Astrocyte (in vitro differentiated cells and primary cell): ENCODE measurements at places on chromosomes 5 and 9.

DNA sequence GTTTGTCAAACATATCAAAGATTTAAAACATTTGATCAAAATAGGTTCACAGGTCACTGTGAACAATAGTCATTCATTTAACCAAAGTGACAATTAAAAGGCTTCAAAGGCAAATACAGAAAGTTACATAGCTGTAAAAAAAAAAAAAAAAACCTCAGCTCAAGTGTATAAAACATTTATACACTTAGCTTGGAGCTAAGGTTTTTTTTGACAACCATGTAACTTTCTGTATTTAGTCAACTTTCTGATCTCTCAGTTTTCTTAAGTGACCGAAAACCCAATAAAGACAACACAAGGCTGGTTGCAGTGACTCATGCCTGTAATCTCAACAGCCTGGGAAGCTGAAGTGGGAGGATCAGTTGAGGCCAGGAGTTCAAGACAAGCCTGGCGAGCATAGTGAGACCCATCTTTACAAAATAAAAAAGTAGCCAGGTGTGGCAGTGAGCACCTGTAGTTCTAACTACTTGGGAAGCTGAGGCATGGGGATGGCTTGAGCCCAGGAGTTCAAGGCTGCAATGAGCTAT is 16.4 kb upstream of the UBTD2 start:
- H3K4me1 ChIP-seq = no peaks in the 10 kb centered on the region
- DNase-seq = peak; percentile 57
- peaks cover 5% of the 10 kb centered on the region for H3K27me3 ChIP-seq

GRCh38 chr9:130870491-130871381 is 25.9 kb downstream of the QRFP start:
- H3K4me1 ChIP-seq = peaks cover 21% of the 10 kb centered on the region
- peaks cover 51% of the 10 kb centered on the region for H3K36me3 ChIP-seq
- H3K27ac ChIP-seq = peak overlapping the region; percentile 32

DNA sequence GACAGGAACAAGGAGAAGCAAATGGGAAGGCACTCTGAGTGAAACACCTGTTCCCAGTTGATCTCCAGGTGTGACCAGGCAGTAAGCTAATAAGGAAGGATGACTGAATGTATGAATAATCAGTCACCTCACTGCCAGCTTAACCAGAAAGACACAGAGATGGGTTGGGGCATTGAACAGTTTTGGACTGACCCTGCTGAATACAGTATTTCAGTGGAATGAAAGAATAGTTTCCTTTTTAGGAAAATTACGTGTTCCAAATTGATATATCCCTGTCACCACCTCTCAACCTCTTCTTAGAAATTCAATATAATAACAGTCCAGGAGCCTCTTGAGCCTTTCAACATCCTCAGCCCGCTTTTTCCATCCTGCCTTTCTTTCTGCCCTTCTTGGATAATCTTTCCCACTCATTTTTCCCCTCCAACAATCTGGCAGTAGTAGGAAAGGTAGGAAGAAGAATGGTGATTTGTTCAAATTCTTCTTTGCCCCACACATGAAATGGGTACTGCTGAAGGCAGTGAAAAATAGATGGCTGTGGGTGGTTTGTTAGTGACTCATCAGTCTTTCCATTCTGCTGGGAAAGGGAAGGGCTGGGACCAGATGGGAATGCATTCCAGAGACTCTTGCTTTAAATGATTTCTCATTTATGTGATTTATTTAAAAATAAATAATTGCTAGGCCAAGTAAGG is 117.9 kb downstream of the ZSWIM6 start:
- peak overlapping the region; percentile 83 for H3K27ac ChIP-seq
- peaks cover 22% of the 10 kb centered on the region for H3K4me1 ChIP-seq
- no peaks in the 10 kb centered on the region for H3K27me3 ChIP-seq
- no peaks in the 10 kb centered on the region for H3K36me3 ChIP-seq
- peak; percentile 98 for DNase-seq

DNA sequence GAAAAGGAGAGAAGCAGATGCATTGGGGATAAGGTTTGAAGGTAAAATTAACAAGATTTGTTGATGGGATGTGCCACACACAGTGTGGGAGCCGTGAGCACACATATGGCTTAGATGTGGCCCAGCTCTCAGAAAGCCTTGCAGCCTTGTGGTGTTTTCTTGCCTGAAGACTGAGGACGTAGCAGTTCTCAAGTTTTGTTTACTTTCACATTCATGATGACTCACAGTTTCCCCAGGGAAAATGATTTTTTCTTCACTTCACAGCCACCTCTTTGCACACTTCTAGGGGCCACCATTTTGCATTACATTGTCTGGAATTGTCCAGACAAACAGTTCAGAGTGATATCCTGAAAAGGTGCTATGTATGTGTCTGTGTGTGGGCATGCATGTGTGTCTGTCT is 126.2 kb downstream of the BASP1 start:
- peak; percentile 84 for DNase-seq
- H3K27me3 ChIP-seq = no peaks in the 10 kb centered on the region
- no peaks in the 10 kb centered on the region for H3K4me1 ChIP-seq
- H3K36me3 ChIP-seq = no peaks in the 10 kb centered on the region
- no peak overlapping the region for H3K4me3 ChIP-seq

- H3K36me3 ChIP-seq = no peaks in the 10 kb centered on the region
- peaks cover 10% of the 10 kb centered on the region for H3K4me1 ChIP-seq
- H3K27ac ChIP-seq = no peak overlapping the region
- H3K27me3 ChIP-seq = no peaks in the 10 kb centered on the region
- H3K4me3 ChIP-seq = no peak overlapping the region
Observed at GRCh38 chr9:137482094-137482781, 23.1 kb upstream of the NSMF start.

- peaks cover 12% of the 10 kb centered on the region for H3K4me1 ChIP-seq
- no peak overlapping the region for H3K4me3 ChIP-seq
- H3K27me3 ChIP-seq = no peaks in the 10 kb centered on the region
- DNase-seq = no peak
- H3K27ac ChIP-seq = no peak overlapping the region
- H3K36me3 ChIP-seq = no peaks in the 10 kb centered on the region
Observed at GRCh38 chr5:138702166-138703077, 50.8 kb upstream of the CTNNA1 start.
